CD4-positive, alpha-beta T cell treated with Interleukin-2 at 100 ng/mL for 4 hours (primary cell): ENCODE measurements at places on chromosomes 4 and X.

DNA sequence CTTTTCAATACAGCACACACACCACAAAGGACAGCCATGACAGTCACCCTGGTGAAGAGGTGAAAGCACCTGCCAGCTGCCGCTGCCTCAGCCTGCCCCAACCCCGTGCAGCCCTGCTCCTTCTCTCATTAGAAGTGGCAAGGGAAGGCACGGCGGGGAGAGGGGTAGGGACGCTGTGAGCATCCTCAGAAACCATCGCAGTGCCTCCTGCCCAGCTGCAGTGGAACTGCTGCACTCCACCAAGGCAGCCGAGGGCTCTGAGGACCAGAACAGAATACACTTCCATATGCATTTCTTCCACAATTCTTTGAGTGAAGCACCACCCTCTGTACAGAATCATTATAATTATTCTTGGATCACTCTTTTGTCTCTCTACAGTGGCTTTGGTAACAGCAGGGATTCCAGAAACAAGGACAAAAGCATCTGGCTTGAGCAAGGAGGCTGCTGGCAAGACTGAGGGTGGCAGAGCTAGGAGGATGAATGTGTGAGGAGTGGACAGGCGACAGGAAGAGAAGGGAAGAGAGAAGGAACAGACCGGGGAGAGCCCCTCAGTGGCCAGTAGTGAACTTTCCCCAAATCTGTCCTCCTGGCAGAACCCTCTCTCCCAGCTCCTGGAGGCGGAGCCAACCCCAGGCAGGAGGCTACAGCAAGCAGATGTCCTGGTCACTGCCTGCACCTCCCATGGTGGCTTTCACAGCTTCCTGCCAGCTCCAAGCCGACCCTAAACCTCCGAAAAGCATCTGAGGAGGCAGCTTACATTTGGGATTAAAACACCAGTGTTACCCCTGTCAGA is 73.2 kb downstream of the MTNR1A start:
- no peak for DNase-seq

GRCh38 chr4:13851085-13851940 is 223.8 kb upstream of the BOD1L1 start:
- DNase-seq: no peak

DNA sequence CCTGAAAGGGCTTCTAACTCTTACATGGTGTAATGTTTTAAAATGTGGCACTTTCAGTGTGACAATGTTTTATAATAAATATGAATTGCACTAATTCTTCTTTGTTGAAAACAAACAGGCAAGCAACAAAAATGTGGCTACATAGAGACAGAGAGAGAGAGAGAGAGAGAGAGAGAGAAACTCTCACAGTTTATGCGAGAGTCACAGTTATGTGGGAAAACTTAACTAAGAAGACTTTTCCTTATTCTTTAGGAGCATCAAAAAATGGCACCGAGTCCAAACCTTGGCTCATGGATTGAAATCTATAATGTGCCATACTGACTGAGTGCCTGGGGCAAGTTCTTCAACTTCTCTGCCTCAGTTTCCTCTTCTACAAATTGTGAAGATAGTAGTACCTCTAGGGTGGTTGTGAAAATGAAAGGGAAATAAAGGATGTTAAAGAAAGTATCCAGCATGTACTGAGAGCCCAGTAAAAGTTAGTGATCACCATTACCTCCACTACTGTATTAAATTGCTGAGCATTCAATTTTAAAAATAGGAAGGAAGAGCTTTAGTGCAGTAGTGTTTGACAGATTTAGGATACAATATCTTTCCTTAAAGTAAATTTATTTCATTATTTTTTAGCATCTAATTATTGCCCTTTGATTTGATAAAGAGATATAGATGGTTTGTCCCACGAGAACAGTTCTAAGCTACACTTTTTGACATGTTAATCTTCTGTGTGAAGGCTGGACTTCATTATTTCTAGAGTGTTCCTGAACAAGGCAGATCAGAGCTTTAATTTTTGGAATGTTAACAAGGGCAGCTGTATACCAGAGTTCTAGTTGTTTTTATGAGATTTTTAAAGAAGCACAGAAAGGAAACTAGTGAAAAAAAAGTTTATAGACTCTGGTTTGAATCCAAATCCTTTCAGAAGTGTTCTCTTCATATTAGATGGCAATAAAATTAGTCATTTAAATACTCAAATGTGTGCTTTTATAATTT is 187.5 kb upstream of the ANK2 start:
- no peak for DNase-seq

DNA sequence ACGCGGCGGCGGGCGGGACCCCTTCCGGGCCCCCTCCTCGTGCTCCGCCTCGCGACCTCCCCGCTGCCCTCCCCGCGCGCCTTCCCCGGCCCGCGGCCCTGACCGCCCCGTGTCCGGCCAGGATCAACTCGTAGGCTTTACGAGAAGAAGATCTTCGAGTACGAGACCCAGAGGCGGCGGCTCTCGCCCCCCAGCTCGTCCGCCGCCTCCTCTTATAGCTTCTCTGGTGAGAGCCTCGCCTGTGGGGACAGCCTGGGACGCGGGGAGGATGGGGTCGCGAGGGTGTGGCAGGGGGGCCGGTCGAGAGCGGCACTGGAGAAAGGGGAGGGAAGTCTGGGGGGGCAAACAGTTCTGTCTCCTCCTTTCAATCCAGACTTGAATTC is 465 bp downstream of the EMD start:
- DNase-seq: no peak

DNA sequence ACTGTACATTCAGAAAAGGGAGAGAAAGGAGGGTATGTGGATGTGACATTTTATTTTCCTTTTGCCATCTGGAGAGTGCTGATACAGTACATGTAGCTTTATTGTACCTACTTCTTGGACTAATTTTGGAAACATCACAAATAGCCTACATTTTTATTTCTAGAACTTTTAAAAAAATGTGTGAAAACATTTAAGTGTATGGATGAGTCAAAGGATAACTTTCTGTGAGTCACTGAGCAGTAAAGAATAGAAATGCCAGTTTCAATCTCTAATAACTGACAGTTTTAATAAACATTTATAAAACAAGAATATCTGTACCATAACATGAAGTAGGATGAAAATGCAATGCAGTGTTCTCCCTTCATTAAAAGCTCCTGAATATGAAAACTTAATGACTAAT is 374.4 kb upstream of the NWD2 start:
- no peak for DNase-seq

DNA sequence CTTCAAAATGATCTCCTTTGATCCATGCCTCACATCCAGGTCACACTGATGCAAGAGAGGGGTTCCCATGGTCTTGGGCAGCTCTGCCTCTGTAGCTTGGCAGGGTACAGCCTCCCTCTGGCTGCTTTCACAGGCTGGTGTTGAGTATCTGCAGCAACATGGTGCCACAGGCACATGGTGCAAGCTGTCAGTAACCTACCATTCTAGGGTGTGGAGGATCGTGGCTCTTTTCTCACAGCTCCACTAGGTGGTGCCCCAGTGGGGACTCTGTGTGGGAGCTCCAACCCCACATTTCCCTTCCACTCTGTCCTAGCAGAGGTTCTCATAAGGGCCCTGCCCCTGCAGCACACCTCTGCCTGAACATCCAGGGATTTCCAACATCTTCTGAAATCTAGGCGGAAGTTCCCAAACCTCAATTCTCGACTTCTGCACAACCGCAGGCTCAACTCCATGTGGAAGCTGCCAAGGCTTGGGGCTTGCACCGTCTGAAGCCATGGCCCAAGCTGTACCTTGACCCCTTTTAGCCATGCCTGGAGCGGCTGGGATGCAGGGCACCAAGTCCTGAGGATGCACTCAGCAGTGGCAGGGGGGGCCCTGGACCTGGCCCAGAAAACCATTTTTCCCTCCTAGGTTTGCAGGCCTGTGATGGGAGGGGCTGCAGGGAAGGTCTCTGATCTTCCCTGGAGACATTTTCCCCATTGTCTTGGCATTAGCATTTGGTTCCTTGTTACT is 137.8 kb upstream of the NUDT6 start:
- no peak for DNase-seq

GRCh38 chr4:181687116-181687515 is 556.1 kb upstream of the TENM3 start:
- no peak for DNase-seq

DNA sequence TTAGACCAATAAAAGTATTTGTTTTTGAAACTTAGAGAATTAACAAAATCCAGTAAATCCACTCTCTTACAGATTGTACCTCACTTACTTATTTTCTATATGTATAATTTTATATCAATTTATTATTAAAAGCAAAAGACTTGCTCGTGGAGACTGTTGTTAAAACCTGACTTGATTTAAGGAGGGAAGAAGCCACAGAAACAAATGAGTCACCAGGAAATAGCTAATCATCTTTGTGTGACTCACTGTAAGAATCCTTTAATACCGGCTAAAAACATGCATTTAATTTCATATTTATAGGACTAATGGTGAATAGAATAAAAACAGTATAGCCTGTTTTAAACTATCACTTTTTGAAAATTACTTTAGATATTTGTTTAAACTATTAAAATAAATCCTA is 29.9 kb upstream of the UBE2NL start:
- DNase-seq: no peak

- no peak for DNase-seq
Observed at GRCh38 chr4:41296995-41297394, 40.3 kb downstream of the UCHL1 start.

DNA sequence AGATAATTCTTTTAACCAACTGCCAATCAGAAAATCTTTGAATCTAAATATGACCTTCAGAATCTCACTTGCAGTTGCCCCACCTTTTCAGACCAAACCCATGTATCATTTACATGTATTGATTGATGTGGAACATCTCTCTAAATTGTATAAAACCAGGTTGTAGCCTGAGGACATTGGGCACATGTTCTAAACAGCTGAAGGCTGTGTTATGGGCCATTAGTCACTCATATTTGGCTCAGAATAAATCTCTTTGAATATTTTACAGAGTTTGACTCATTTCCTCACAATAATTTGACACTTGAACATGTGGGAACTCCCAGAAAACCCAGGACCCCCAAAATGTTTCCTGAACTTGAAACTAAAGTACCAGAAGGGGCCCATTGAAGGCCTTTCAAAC is 58.7 kb downstream of the UGT2B10 start:
- no peak for DNase-seq

DNA sequence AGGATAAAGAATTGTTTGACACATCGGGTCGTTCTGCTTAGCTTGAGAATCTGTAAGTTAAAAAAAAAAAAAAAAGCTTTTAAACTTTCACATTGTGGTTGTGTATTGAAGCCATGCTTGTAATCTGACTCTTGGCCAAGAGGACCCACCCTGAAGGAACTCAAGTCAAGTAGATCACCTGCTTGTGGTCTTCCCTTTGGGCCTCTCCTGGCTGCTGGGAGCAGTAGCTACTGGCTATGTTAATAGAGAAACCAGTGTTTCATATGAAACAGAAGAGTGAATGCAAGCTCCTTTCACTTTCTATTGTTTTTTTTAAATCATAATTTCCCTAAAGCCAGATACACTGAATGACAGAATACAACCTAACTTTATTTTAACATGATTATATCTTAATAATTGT is 402.4 kb upstream of the NDST4 start:
- no peak for DNase-seq

DNA sequence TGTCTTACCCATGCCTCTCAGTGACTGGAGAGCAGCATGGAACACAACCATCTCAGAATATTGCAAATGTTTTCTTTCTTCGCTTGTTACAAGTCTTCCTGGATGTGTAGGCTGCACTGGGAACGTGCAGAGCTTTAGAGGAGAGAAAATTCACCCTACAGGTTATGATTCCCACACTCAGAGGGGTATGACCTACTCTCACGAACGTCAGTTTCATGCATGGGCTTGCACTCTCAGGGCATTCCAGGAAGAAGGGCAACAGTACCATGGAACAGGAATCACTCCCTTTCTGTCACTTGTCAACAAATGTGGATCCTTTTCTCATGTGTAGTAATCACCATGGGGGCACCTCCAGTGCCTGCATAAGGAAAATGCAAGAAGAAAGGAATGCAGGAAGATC is 75.8 kb downstream of the NBDY start:
- DNase-seq: no peak

DNA sequence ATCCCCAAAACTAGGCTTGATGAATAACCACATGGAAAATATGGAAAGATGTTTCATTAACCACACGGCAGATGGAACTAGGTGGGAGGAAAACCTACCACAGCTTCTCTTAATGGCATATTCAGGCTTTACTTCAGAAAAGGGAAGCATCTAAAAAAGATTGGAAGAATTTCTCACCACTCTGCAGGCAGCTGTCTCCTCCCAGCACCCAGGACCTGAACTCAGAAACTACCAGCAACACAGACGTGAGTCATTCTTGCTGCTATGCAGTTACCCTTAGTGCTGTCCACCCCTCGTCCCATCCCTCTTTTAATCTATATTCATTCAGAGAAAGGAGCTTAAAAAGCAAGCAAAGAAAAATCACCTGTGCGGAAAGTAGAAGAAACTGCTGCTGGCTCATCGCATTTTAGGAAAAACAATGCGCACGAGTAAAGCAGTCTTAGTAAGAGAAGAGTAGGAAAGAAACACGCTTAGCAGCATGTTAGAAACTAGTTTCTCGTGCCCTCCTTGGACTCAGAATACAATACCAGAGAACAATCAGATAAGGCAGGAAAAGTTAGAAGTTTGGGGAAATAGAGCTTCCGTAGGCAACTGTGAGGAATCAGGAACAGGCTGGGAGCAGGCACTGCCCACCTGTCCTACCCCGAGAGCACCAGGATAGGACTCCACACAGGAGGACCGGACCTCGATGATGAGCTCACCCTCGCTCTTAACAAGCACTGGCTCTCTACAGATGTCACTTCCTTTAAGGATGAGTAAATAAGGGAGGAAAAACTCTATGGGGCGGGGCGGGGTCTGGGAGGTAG is 48.1 kb upstream of the ENPP6 start:
- no peak for DNase-seq

GRCh38 chrX:71096760-71097032 is 1.0 kb downstream of the FOXO4 start:
- DNase-seq: no peak

DNA sequence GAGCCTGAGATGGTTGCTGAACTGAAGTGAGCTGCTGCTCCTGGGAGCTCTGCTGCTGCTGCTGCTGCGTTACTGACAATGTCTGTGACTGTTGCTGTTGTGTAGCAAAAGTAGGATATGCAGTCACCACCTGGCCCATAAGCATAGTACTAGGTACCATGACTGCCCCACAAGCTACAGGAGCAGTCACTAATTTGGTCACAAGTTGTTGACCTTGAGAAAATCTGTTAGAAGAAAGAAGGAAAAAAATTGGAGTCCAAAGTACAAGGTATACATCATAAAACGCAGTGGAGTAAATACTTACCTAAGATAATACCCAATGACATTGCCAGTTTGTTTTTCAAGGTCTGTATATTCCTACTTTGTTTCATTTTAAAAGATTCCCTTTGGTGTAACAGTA is 42.6 kb downstream of the TMEM165 start:
- DNase-seq: no peak
